ENCODE measurements at places on chromosomes 7 and 10.

DNA sequence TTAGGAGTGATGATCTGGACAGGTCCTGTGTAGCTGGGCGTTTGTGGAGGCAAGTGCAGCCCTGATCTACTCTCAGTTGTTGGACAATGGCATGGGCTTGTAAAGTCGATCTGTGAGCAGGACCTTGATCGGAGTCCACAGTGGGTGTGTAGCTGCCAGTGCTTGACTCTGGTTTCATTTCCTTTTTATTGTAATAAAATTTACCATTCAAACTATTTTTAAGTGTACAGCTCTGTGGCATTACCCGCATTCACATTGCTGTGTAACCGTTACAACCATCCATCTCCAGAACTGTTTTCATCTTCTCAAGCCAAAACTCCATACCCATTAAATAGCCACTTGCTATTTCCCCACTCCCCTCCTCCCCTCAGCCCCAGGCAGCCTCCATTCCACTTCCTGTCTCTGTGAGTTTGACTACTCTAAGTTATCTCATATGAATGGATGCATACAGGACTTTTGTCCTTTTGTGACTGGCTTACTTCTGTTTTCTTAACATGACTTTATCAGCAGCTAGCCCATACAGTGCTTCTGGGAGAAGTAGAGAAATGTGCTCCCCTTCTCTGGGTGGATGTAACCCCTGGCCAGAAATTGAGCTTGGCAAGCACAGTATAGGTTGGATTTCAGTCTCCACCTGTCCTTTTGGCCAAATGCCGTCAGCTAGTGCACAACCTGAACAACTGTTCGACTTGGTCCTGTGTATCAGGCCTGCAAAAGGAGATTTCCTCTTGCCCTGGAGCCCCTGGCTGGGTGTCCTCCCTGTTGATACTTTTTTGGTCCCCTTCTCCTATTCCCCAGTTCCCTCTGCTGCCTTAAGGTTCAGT is 180.0 kb downstream of the LRMDA start:
- DNase-seq: no peak

- DNase-seq: no peak
These were observed 7.5 kb upstream of the CALD1 start for GRCh38 chr7:134771889-134772288.

- peak; percentile 26 for DNase-seq
These were observed 6.3 kb downstream of the MTPN start for GRCh38 chr7:135970682-135971365.

GRCh38 chr7:127782654-127783559 is 130.9 kb downstream of the SND1 start:
- no peak for DNase-seq

- DNase-seq: peak; percentile 60
These were observed 114.9 kb downstream of the IPMK start for GRCh38 chr10:58152673-58153263.

DNA sequence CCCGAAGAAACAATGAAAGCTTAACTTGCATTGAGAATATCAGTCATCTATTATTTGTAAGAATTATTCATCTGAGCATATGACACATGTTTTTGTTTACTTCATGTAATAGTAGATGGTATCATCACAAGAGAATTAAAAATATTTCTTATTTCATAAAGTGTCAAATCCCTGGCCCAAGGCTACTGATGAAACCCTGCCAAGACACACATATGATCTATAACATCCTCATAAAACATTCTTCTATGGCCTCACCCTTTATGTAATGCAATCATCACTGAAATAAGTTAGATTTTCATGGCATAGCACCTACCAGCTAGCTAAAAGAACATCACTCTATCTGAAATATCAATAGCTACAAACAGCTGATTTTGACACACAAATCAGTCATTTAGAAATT is 385.6 kb upstream of the PHF14 start:
- DNase-seq: no peak

Data from hematopoietic multipotent progenitor cell treated with erythropoietin and hydrocortisone succinate and interleukin-3 and kit ligand, for 8 days (in vitro differentiated cells).